ENCODE measurements at places on chromosomes 16 and 17.

GRCh38 chr16:46908540-46909372 lies 24.6 kb downstream of the GPT2 start:
- peak; percentile 73 for DNase-seq

DNA sequence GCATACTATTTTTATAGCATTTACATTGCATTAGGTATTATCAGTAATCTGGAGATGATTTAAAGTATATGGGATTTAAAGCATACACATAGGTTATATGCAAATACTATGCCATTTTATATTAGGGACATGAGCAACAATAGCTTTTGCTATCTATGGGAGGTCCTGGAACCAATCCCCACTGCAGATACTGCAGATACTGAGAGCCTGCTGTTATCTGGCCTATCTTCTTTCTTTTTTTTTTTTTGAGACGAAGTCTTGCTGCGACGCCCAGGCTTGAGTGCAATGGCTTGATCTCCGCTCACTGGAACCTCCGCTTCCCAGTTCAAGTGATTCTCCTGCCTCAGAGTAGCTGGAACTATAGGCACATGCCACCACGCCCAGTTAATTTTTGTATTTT lies 37.4 kb downstream of the STH start:
- DNase-seq: no peak

DNA sequence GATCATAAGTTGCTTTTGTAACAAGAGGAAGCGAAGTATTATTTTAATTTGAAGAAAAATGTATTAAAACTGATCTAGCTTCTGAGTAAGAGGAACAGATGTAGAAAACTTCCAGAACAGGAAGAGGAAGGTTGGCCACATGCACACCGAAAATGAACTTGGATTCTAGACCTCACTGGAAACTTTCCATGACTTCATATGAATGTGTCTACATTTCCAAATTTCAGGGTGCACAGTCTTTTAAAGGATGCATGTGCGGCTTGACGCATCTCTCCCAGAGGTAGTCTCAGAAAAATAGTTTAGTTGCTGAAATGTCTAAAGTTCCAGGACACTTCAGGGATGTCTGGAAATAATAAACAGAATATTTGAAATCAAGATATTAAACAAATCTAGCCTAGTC lies 275.1 kb upstream of the MYOCD start:
- DNase-seq: no peak

DNA sequence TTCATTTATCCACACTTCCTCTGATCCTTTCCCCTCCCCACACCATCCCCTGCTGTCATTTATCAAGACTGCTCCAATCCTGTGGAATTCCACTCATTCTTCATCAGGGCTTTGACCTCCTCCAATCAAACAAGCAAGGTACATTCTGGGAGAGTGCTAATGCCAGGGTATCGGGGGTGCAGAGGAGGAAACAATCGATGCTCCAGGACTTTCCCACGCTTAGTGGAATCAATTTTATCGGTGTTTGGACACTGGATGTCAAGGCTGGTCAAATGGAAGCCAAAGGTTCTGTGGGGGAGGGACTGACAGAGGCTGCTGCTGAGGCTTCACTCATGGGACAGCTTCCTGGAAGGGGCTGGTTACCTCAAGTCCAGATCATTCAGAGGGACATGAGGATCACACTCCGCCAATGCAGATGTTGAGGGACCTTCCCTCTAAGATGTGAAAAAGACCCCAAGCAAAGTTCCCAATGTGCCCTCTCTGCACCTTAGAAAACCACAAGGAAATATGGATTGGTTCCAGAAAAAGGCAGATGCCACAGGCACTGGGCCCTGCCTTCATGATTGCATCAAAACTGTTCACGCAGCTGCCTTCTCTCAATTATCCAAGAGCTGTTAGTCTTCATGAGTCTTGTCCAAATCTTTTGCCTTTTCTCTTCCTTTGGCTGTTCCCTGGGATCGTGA lies 44.7 kb upstream of the SOX9 start:
- DNase-seq: no peak

DNA sequence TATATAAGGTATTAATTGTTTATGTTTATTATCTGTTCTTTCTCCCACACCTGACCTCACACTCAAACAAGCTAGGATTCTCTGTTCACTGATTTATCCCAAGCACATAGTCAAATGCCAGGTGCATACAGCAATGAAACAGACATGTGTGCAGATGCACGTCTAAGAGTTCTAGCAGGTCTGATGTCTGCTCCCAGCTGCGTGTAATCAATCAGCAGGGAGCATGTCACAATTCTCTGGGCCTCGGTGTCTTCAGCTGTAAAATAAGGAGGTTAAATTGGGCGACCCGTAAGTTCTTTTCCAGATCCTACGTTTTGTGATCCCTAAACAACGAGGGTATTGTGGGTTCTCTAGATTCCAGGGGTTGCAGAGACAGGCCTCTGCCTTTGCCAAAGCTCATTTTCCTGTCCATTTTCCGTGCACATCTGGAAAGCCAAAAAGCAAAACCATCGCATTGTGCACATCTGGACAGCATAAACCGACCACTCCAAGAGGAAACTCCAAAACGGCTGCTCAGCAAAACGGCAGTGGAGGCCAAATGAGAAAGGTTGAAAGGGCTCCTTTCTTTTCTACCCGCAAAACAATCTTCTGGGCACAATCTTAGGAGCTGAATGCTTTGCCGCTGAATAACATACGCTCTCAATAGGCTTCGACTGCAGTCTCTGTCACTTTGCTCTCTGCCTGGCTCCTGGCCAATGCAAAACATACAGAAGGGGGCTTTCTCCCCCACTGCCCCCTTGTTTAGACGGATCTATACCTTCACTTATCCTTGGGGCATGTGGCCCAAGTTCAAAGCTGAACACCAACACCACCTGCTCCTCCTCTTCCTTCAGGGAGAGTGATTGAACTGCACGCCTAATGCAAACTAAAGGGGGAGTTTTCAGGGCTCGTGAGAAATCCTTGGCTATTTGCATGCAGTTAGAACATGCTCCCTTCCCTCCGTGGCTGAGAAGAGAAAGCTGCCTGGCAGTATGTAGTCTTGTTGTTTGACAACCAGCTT lies 426.3 kb downstream of the SLC39A11 start:
- DNase-seq: peak; percentile 21

GRCh38 chr17:16470265-16470664 lies 21.7 kb downstream of the LRRC75A start:
- DNase-seq: no peak

DNA sequence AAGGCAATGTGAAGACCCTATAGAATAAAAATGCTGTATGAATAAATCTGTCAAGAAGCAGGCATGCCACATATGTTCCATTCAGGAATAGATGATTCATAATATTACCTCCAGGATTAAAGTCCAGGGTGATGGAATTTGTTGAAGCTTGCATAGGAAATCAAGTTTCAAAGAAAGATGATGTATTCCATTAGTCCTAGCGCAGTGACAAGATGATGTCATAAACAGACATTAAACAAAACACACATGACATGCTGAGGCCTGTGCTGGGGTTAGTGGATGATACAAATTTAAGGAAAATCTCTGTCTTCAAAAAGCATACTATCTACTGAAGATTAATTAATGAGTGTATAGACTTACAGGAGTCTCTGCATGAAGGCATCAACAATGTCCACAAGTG lies 1025.2 kb downstream of the CDH11 start:
- no peak for DNase-seq

DNA sequence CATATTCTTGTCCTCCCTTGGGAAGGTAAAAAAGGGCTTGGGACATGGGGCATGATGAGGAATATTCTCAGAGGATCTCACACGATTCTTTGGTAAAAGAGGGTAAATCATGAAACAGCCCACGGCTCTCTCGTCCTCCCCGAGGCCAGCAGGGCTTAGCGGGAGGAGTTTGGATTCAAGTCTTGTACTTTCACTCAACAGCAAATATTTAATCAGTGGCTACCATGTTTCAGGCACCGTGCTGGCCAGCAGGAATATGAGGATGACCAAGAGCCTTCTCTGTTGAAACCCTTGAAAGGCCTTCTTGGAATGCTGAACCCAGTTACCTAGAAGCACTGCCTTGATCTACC lies 8.8 kb downstream of the MAP3K14 start:
- no peak for DNase-seq

DNA sequence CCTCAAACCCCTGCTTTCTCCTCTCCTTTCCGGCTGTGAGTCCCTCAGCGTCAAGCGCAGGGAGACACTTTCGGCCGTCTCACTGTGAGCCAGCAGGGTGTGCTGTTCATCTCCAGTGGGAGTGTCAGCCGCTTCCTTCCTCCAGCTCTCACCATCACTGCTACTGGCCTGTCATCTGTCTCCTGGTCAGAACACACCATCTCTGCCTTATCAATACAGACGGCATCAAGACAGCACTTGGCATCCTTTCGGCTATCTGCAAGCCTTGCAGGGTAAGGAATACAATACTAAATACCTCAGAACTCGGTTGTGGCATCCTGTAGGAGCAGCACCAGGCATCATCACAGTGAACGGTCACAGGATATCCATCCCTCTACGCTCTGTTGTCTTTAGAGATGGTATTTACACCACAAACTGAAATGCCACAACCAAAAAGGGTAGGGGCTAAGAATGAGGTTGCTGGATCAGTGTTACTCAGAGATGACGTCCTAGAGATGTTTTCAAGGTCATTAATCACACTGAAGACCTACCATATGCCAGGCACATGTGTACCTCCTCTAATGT lies 20.7 kb upstream of the CMTM4 start:
- no peak for DNase-seq

DNA sequence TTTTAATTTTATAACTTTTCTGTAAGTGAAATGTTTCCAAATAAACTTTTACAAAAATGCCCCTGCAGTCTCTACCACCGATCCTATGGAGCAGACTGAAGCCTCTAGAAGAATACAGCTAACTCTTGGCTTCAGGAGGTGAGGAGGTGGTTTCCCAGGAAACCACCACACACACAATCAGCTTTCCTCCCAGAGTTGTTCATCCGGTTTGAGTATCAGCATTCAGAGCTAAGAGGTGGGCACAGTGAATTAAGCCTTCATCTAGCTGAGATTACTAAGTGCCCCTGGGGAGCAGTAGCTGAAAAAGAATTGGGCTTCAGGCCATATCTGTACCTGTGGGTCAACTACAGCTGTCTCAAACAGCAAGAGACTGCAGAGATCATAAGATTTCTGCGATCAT lies 139.7 kb downstream of the AATF start:
- DNase-seq: no peak

DNA sequence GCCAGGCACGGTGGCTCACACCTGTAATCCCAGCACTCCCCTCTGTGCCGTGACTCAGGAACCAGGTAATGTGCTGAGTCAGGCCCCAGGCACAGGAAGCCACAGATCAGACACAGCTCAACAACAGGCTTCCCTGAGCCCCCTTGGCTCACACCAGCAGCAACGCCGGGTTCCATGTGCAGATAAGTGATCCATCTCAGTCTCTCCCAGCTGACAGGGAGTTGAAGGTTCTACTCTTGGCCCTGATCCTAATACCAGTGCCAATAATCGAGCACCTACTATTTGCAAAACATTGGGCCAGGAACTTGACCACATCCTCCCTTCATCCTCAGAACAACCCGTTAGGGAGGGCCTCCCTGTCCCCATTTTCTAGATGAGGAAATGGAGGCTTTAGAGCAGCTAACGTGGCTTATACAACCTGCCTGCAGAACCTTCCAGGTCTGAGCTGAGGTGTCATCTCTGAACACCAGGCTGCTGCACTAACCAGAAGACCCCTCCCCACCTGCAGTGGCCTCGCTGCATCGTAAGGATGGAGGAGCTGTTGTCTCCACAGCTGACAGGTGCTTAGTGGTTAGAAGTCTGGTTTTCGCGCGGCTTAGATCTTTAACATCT lies 64.8 kb upstream of the AMZ2 start:
- no peak for DNase-seq

DNA sequence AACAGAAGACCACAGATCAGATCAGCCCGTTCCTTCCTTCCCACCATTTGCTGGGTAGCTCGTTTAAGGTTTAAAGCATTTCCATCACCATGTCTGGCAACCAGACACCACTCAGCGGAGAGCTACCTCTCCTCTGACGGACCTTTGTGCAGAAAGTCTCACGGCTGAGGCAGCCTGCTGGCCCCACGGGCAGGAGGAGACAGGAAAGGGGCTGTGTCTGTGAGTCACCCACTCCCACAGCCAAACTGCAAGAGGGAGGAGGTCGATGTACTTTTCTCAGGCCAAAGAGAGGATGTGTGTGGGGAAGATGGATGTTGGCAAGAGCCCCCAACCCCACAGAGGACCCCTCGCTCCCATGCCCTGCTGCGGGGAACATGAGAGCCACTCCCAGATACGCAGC lies 92.1 kb downstream of the ZNF423 start:
- DNase-seq: no peak

DNA sequence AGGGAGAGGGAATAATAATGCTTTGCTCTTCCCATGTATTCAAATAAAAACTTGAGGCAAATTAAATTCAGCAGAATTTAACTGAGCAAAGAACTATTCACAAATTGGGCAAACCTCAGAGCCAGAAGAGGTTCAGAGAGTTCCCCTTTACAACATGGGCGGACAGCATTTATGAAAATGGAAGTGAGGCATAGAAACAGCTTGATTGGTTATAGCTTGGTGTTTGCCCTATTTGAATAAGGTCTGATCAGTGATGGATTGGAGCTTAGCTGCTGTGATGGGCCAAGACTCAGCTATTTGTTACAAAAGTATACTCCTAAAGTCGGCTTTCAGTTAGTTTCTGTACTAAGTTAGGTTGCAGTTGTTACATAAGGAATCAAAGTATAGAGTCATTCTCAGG lies 63.0 kb downstream of the TMEM100 start:
- DNase-seq: no peak

GRCh38 chr16:60302676-60303075 lies 1568.6 kb upstream of the GOT2 start:
- no peak for DNase-seq

GRCh38 chr17:80953471-80954315 lies 37.9 kb upstream of the CHMP6 start:
- DNase-seq: no peak
